ENCODE measurements at places on chromosomes 7 and 10.

- DNase-seq = no peak
These were observed 121.4 kb downstream of the POU6F2 start for GRCh38 chr7:39099146-39099545.

DNA sequence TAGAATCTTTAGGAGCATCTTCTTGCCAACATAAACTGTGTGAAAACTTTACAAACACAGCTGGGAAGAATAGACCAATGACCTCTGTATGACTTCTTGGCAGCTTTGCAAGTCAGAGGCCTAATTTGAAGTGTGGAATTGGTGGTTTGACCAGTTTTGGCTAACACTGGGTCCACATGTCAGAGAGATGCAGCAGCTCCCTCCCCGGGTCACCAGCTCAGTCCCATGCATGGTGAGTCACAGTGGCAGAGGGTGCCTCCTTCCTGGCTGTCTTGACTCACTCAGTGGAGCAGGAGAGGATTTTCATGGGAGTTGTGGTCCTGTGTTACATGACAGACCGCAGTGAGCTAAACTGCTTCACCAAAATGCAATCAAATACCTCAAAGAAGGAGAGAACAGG is 8.2 kb upstream of the STARD3NL start:
- DNase-seq = no peak

- no peak for DNase-seq
These were observed 14.3 kb downstream of the GALNT17 start for GRCh38 chr7:71145906-71146901.

DNA sequence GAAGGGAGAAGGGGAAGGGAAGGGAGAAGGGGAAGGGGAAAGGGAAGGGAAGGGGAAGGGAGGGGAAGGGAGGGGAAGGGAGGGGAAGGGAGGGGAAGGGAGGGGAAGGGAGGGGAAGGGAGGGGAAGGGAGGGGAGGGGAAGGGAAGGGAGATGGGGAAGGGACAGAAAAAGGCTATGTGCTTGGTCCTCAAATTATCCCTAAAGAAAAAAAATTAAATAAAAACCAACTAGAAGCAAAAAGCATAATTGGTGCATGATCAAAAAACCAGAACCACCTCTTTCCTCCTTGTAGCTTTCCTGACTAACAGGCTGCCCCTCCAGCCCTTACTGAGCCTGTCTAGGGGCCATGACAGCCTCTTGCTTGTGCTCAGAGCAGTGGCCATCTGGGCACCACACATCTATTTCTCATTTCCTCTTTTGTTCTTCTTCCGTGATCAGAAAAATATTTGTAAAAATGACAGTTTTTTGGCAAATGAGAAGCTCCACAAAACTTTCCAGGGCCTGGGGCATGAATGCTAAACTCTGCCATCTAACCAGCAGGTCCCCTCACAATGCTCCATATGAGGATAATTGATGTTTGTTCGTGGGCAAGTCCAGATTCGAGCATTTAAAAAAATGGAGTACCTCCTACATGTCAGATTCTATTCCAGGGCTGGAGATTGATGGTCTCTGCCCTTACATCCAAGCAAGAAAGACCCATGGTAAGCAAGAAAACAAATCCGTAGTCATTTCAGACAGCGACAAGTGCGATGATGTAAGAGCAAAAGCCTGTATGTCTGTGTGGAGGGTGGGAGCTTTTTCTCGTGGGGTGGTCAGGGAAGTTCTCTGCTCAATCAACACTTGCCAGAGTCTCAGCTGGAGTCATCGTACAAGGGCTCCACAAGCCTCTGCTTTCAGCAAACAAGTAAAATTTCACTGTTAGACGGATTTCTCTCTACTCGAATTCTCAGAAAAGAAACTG is 320.9 kb downstream of the WDR11 start:
- no peak for DNase-seq

DNA sequence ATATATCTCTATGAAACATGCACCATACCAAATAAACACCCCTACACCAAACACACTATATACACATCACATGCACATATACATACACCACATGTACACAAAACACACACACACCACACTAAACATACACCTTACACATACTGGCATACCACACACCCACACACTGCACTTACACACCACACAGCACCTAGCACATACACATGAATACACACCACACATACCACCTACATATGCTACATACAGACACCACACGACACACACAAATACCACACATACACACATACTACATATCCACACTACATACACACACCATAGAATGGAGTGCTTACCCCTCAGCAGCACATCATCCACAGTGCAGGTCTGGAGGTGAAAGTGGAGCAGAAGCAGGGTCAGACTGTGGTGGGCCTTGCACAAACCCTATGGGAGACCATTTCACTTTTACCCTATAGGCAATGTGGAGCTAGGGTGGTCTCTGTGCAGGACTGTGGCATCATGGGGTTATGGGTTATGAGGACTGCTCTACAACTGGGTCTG is 64.6 kb downstream of the WDFY4 start:
- DNase-seq = no peak
